ENCODE measurements at places on chromosomes 12 and 14. TPM values are rescaled to one million over a fixed set of nuclear protein-coding genes. Genes with fewer than 3 reads are reported as not detected.

Gene C12orf54
- total RNA-seq: not detected

Gene RHOJ
- total RNA-seq: not detected

Gene KRT83
- total RNA-seq: not detected

Gene TSPAN11
- total RNA-seq: not detected

Gene TAS2R31
- 3.9 TPM for total RNA-seq

Gene PIWIL1
- total RNA-seq: not detected

Gene BCL2L2
- 9.3 TPM for total RNA-seq

Gene CD27
- total RNA-seq: 23.3 TPM

Gene IL22
- not detected for total RNA-seq

Gene HOTAIR
- total RNA-seq: not detected

Gene KRT85
- total RNA-seq: not detected

Gene C3AR1
- total RNA-seq: 0.50 TPM

GRCh38 chr14:85087201-85087600 lies 442.7 kb upstream of the FLRT2 start:
- no peak for DNase-seq

DNA sequence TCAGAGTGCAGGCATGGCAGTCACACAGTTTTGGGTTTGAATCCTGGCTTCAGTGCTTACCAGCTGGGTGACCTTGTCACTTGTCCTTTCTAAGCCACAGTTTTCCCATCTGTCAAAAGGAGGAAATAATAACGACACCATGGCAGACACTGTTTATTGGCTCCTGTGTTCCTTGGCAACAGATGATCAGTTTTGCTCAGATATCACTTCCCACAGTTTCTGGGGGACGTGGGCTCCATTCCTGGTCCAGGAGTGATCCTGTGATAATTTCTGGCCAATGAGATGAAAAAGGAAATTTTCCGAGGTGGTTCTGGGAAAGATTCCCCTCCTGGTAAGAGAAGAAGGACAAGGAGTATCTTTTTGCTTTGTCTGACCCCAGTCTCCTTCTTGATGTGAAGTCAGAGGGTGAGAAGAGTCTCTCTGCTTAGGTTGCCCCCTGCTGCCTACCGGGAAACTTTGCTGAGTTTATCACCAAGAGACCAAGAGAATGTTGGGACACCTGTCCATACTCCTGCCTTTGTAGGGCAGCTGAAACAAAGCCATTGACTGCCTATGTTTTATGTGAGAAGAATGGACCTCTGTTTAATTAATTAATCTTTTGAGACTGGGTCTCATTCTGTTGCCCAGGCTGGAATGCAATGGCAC lies 178.9 kb upstream of the NRXN3 start:
- DNase-seq: no peak

GRCh38 chr12:24600996-24601395 lies 347.9 kb downstream of the BCAT1 start:
- no peak for DNase-seq

DNA sequence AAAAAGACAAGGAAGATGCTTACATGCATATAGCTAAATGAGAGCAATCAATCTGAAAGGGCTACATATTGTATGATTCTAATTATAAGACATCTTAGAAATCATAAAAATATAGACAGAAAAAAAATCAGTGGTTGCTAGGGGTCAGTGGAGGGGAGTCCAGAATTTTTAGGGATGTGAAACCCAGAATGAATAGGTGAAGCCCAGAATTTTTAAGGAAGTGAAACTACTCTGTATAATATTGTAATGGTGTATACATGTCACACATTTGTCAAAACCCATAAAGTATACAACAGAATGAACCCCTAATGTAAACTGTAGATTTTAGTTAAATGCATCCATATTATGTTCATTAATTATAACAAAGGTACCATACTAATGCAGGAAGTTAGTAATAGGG lies 713.2 kb downstream of the FLRT2 start:
- DNase-seq: no peak

- no peak for DNase-seq
These were observed 680.9 kb downstream of the TMEM121 start for GRCh38 chr14:106207316-106207715.

DNA sequence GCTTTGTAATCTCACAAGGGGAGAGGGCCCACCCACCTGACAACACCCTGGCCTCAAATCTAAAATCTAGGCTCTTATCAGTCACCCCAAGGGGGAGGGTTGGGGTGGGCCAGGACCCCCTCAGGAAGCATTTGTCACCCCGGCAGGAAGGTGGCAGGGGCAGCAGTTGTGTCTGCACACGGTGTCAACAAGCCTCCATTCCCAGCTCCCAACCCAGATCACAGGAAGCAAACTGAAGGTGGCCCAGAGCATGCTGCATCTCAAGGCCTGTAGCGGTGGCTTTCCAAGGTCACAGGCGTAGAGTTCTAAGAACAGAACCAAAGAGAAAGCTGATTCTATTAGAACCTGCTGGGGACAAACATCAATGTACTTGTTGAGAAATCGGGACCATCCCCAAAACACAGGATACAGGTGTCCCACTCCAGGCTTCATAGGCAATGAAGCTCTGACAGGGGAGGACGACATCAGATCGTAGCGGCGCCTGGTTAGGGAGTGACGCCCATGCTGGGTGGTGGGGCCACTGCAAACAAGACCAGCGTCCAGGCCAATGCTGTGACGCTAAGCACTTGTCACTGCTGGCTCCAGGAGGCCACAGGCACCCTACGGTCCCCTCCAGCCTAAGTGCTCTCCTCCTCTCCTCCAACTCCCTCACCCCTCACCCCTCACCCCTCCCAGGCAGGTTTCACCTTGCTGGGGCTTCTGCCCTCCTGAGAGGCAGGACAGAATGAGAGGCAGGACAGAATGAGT lies 52.9 kb downstream of the CCDC88C start:
- DNase-seq: no peak

GRCh38 chr12:70892593-70892992 lies 27.9 kb downstream of the PTPRR start:
- no peak for DNase-seq

DNA sequence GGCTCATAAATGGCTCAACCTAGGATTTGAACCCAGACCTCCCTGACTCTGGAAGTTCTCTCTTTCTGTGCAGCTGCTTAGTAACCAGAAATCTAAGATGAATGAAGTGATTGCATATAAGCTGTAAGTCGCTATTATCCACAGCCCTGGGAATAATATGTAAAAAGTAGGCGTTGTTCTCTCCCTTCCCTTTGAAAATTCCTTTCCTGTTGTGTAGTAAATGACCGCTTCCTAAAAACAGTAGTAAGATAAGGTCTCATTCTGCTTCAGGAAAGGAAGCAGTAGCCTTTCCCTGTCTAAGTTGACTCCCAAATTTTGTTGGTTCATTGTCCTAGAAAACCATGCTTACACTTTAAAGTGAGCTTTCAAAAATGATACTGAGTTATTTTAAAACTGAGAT lies 418.3 kb downstream of the EGLN3 start:
- no peak for DNase-seq

GRCh38 chr14:58131386-58131785 lies 20.6 kb downstream of the ARMH4 start:
- DNase-seq: no peak

GRCh38 chr12:117100851-117101673 lies 1.8 kb upstream of the TESC start:
- no peak for DNase-seq

- DNase-seq: no peak
These were observed 3.2 kb upstream of the SPTSSA start for GRCh38 chr14:34465069-34465859.

DNA sequence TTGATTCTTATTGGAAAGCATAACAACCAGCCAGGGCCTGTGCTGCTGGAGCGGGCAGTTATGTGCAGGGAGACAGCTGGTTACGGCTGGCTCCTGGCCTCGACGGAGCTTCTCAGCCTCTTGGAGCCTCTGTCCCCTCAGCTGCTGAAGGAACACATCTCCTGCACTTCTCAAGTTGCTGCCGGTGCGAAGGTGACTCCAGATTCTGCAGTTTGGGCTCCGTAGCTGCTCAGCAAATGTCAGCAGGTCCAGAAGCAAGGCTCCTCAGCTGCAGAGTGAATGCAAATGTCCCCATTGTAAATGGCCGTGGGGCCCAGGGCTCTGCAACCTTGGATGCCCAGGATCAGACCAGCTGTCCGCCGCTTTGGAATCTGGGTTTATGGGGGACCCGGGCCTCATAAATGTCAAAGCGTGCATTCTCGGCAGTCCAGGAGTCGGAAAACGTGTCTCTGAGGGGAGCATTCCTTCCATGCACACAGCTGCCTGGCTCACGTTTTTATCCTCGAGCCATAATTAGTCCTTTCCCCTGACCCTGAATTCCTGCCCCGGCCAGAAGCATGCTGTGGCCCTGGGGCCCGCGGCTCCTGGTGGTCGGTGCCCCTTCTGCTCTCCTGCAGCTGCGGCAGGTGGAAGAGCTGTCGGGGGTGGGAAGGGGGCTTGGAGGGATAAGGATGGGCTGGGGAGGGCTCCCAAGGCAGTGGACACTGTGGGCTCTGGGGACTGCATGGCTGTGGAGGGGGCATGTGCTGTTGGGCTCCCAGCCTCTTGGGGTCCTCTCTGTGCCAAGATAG lies 106.0 kb downstream of the KIF26A start:
- DNase-seq: no peak

- DNase-seq: no peak
These were observed 49.4 kb downstream of the ZDHHC17 start for GRCh38 chr12:76813265-76813664.

GRCh38 chr14:59267046-59267445 lies 78.6 kb downstream of the DAAM1 start:
- DNase-seq: no peak

- no peak for DNase-seq
These were observed 478.4 kb downstream of the RAD51B start for GRCh38 chr14:68297876-68298468.

GRCh38 chr12:111457071-111457470 lies 51.3 kb downstream of the SH2B3 start:
- DNase-seq: no peak

DNA sequence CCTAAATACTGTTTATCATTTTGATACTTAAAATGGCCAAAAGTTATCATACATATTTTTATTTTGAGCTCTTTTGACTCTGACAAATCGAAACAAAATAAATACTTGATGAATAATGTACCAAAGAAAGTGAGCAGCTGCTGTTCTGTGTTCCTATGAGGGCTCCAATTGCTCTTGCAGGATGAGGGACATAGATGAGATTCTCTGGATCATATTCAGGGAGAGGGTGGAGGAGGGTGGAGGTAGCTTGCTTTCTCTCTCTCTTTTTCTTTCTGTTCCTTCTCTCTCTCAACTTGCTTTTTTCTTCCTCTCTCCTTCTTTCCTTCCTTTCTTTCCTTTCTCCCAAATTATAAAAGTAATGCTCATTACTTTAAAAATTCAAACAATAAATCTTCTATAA lies 8.9 kb upstream of the MYH7 start:
- no peak for DNase-seq

- peak; percentile 50 for DNase-seq
These were observed 678 bp downstream of the RPS6KA5 start for GRCh38 chr14:91059576-91060350.

- DNase-seq: no peak
These were observed 66.7 kb downstream of the GALNT16 start for GRCh38 chr14:69326611-69327010.

DNA sequence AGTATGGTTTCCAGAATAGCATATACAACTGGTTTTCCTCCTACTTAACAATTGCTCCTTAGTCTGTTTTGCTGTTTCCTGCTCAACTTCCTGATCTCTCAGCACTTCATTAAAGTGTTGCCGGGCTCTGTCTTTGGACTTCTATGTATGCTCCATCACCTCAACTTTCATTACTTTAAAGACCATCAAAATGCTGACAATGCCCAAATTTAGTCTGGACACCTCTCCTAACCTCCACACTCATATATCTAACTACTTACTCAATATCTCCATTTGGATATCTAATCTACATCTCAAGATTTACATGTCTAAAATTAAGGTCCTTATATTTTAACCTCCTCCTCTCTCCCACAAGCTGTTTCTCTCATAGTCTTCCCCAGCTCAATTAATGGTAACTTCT lies 54.4 kb upstream of the LGR5 start:
- DNase-seq: no peak

- no peak for DNase-seq
These were observed 775.7 kb downstream of the SLC6A15 start for GRCh38 chr12:84136862-84137367.

DNA sequence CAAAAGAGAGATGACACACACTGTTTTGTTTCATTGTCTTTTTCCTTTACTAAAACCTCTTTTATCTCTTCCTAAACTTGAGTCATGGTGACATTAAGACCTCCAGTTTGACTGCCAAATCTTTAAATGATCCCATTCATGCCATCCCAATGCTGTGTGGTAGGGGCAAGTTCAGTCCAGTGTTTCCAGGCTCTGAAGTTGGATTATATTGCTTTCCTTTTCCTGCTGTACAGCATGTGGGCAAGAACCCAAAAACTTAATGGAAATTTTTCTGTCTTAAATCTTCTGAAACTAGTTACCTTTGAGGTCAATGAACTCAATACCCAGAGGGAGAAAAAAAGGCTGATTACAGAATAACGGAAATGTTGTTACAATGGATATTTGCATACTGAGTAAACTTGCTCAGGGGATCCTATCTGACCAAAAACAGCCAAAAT lies 187.1 kb upstream of the FAR2 start:
- no peak for DNase-seq

GRCh38 chr14:64423987-64424386 lies 35.8 kb downstream of the MTHFD1 start:
- DNase-seq: no peak

- DNase-seq: peak; percentile 35
These were observed 14.2 kb downstream of the VRTN start for GRCh38 chr14:74362361-74362915.

GRCh38 chr12:120358412-120359100 lies 10.4 kb downstream of the MSI1 start:
- no peak for DNase-seq

GRCh38 chr12:78191611-78192010 lies 360.9 kb downstream of the NAV3 start:
- no peak for DNase-seq

GRCh38 chr12:87008785-87009384 lies 752.7 kb upstream of the MGAT4C start:
- no peak for DNase-seq

- DNase-seq: no peak
These were observed 21.8 kb downstream of the DNAL1 start for GRCh38 chr14:73666583-73666982.

GRCh38 chr12:55721601-55722213 lies 1.5 kb downstream of the RDH5 start:
- no peak for DNase-seq

GRCh38 chr14:58048219-58048618 lies 103.8 kb downstream of the ARMH4 start:
- no peak for DNase-seq

DNA sequence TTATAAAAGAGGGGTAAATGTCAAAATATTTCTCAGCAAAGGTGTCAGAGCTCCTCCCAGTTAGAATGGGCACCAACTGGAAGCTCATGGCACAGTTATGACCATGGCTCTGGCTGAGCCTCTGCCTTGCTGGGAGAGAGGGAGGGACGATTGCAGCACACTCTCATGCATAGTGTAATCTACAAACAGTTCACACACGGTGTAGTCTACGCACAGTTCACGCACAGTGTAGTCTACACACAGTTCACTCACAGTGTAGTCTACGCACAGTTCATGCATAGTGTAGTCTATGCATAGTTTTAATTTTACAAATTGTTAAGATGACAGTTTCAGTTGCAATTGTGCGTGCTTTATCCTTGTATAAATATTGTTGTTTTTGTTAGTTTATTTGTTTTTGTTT lies 1474.6 kb upstream of the TMEM132C start:
- DNase-seq: no peak
